Karpas-422 (cell line): ENCODE measurements at places on chromosomes 4 and X. TPM values are rescaled to one million over a fixed set of nuclear protein-coding genes. Genes with fewer than 3 reads are reported as not detected.

GRCh38 chrX:42973321-42973720, 195.4 kb upstream of the PPP1R2C start:
- no peak for DNase-seq

GRCh38 chr4:25913056-25913850, 767 bp upstream of the SMIM20 start:
- peak; percentile 69 for DNase-seq

DNA sequence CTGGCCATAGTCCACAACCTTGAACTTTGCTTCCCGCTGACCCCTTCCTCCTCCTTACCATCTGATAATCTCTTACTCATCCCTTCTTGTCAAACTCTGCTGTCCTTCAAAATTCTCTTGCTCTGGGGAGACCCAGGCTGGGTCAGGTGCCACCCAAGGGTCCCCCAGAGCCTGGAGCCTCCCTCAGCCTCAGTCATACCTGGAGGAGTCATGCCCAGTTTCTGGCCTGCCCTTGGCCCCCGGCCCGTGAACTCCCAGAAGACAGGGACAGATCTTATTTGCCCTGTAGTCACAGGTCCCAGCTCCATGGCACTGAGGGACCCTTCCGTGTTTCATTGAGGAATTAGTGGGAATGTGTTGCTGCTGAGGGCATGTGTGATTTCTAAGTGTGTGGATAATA, 4.7 kb upstream of the GPR78 start:
- no peak for DNase-seq

- DNase-seq, result no peak
Observed at GRCh38 chr4:70737006-70737405, 15.2 kb downstream of the RUFY3 start.

NPFFR2 gene
- total RNA-seq, result not detected in 2 replicates

DNA sequence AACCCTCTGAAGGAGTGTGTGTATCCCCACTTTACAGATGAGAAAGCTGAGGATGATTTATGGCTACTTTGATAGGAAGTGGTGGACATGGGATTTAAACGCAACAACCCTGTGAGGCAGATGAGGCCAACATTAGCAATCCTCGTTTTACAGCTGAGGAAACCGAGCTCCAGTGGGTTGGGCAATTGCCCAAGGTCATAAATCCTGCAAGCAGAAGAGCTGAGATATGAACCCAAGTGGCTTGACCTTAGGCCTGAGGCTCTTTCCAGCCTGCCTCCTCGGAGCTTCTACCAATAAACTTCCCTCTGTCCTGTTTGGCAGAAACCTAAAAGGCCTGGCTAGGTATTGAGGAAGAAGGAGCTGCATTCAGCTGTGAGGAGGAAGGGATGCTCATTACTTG, 185.5 kb upstream of the RBPJ start:
- DNase-seq, result no peak
